ENCODE measurements at places on chromosomes 2 and 18.

DNA sequence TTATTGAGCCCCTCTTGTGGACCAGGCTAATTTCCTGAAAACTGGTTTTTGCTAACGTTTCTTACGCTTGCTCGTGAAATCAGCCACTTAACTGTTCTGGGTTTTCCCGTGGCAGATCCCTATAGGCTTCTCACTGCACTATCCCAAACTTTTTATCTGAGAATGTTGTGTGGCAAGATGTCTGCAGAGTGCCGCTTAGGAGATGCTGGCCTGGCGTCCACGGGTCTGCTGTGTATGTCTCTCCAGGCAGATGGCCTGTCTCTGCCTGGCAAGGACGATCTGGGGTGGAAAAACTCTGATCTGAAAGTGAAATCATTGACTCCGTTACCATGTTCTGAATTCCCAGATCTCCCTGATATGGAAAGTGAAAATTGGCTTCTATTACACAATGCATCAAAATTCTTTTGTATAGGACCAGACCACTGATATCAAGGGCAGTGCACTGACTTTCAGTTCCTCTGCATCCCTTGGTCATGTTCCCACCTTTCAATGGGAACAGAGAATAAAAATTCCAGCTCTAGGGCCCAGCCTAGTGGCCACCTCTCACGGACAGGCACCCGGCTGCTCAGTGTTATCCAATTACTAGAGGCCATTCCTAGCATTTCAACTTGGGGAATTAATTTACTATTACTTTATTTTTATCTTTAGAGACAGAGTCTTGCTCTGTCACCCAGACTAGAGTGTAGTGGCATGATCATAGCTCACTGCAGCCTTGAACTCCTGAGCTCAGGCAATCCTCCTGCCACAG is 154.6 kb downstream of the ACOXL start:
- DNase-seq: no peak

DNA sequence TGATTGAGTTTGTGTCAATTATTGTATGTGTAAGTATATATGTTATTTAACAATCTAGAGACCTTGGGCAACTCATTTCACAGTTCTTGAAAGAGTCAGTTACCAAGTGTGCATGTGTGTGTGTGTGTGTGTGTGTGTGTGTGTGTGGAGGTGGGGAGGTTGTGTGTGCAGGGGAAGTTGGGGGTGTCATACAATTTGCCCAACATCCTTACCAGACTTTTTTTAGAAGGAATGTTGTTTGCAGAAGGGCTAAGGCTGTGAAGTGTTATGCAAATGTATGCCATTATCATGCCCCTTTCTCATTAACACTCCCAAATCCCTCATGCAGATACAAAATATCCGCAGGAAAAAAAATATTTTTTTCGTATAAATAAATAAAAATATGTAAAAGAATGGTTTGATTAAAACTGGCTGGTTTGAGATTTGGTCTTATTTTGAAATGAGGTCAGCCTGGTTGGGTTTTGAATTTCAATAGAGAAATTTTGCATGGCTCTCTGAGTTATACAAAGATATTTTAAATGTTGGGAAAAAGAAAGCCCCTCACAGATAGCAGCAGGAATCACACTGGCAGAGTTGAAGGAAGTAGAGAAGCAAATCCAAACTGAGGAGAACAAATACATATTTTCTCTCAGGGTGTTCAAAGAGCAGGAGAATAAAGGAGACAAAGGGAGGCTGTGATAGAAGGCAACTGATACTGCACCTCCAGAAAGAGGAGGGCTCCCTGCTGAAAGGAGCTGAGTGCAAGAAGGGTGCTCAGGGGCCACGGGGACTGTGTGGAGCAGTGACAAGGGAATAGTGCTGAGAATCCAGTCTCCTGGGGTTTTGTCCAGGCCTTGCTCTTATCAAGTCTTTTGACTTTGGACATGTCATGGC is 1365.5 kb upstream of the CELF4 start:
- no peak for DNase-seq

DNA sequence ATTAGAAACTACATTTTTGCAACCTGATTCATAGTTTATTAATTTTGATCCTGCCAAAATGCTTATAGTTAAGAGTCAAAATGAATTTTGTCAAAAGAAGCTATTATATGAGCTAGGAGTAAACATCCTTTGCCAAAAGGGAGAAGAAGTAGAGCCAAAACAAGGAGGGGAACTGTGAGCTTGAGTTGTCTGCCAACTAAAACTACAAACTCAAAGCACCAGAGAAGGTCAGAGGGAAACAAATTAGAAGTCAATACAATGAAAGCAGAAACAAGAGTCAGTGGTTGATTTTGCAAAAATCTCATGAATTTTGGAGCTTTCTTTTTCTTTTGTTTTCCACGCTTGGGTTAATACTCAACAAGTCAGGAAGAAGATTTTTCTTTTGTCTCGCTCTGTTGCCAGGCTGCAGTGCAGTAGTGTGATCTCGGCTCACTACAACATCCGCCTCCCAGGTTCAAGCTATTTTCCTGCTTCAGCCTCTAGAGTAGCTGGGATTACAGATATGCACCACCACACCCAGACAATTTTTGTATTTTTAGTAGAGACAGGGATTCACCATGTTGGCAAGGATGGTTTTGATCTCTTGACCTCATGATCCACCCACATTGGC is 508.5 kb downstream of the RIT2 start:
- DNase-seq: no peak

DNA sequence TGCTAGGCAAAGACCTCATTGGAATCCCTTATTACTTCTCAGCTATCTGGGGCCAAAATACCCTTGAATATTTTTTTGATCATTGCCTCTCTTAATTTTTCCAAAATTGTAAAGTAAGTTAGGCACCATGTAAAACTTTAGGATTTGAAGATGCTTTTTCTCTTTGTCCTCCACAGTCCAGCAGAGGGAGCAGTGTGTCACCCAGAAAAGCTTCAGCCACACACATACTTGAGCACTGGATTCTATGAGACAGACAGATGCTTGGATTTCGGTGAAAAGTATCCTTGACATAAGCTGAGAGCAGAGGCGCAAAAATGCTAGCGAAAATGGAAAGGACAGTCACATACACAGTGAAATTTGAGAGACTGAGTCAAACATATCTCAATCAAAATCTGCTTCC is 74.7 kb upstream of the KCNJ3 start:
- no peak for DNase-seq

DNA sequence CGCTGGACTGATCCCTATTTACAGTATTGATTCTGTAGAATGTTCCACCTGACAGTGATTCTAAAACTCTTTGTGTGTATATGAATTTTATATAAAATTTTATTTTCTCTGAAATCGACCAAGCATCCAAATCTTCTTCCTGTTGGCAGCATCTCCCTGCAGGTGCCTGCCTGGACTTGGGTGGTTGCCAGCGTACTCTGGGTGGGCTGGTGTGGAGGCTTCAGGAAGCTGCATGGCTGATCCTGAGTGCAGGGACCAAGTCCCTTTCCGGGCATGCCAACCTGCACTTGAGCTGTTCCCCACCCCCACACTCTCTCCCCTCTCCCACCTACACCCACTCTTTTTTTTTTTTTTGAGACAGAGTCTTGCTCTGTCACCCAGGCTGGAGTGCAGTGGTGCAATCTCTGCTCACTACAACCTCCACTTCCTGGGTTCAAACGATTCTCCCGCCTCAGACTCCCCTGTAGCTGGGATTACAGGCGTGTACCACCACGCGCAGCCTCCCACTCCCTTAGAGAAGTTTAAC is 53.2 kb upstream of the ALKAL2 start:
- no peak for DNase-seq

Data from epithelial cell of prostate (primary cell).